ENCODE measurements at places on chromosomes 16 and 17.

DNA sequence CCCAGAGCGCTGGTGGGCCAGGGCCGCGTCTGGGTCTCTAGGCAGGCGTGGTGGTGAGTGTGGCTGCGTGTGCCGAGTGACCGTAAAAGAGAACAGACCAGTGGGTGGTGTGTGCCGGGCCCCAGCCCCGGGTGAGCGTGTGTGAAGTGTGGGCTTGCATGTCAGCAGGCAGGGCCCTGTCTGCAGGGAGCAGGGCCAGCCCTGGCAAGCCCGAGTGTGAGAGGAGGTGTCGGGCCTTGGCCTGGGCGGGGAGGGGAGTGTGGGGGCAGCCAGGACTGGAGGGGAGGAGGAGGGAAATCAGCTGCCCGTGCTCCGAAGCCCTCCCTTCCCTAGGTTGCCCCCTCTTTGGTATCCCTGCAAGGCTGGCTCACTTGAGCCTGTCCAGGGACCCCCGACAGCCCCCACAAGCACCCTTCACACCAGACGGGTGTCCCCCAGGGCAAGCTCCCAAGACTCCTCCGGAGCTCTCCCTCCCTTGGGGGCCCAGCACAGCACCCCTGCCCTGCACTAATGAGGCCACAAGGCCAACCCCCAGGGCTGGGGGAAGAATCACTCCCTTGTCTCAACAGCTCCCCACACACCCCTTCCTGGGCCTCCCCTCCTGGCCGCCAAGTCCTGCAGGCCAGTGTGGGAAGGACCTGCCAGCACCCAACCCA is 1.9 kb downstream of the USH1G start:
- no peak for DNase-seq

- DNase-seq: no peak
Observed at GRCh38 chr16:4639899-4640509, 15.4 kb downstream of the MGRN1 start.

DNA sequence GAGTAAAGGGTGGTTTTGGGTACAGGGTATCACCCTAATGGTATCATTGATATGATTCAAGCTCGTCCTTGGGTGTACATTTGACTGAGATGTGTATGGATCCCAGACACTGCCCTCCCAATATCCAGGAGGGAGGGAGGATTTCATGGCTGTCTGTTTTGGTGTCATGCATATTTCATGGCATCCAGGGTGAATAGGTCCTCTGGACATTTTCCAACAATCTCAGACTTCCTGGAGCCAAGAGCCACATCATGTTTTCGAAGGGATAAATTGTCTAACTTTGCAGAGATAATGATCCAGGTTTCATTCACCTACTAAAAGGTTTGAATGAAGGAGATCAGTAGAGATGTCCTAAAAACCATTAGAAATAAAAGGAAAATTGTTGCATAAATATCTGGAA is 431.9 kb downstream of the SHISA9 start:
- DNase-seq: peak; percentile 74

DNA sequence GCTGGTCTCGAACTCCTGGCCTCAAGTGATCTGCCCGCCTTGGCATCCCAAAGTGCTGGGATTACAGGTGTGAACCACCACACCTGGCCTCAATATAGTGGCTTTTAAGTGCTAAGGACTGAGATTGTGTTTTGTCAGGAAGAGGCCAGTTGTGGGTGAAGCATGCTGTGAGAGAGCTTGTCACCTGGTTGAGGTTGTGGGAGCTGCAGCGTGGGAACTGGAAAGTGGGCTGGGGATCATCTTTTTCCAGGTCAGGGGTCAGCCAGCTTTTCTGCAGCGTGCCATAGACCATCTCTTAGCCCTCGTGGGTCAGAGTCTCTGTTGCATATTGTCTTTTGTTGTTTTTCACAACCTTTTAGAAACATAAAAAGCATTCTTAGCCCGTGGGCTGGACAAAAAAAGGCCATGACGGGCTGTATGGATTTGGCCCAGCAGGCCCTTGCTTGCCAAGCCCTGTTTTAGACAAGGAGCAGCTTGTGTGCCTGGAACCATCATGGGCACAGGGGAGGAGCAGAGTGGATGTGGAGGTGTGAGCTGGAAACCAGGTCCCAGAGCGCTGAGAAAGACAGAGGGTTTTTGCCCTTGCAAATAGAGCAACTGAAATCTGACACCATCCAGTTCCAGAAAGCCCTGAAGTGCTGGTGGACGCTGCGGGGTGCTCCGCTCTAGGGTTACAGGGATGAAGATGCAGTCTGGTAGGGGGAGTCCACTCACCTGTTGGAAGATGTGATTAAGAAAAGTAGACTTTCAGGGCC is 5.5 kb downstream of the BIRC5 start:
- DNase-seq: no peak

All from NCI-H1092 (cell line).